ENCODE measurements at places on chromosomes 1 and 21.

DNA sequence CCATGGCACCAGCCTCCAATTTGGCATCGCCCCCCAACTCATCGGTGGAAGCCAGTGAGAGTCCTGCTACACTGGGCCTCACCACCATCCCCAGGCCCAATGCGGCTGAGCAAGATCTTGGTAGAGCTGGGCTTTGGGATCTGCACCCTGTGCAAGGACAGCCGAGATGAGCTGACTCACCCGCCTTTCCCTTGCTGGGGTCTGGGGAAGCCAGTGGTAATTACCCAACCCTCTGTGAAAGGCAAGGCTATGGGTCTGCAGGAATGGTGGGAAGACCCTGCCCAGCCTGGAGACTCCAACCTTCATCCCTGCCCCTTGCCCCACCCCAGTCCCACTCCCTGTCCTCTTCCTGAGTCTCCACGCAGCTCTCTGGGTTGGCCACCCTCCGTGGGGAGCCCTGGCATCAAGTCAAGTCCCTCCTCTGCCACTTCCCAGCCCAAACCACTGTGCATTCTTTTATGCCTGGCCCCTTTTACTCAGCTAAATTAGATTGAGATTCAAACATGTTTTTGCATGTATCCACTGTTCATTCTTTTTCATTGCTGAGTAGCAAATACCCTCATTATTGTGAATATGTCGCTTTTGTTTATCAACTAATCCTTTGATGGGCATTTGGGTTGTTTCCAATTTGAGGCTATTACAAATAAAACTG, 8.8 kb downstream of the SMCP start:
- DNase-seq, result no peak

DNA sequence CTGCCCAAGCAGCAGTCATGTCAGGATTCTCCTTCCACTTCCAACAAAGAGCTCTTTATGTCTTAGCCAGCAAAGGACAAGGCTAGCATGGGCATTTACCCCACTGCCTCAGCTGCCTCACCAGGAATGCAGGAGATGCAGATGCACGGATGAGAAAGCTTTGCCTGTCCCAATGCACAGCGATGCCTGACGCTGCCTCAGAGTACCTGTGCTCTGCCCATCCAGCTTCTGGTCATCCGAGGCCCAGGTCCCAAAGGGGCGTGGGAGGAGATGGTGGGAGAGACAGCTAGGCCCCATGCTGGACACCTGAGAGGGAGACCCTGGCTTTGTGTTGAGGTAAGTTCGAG, 59.0 kb downstream of the IRF2BP2 start:
- no peak for DNase-seq

DNA sequence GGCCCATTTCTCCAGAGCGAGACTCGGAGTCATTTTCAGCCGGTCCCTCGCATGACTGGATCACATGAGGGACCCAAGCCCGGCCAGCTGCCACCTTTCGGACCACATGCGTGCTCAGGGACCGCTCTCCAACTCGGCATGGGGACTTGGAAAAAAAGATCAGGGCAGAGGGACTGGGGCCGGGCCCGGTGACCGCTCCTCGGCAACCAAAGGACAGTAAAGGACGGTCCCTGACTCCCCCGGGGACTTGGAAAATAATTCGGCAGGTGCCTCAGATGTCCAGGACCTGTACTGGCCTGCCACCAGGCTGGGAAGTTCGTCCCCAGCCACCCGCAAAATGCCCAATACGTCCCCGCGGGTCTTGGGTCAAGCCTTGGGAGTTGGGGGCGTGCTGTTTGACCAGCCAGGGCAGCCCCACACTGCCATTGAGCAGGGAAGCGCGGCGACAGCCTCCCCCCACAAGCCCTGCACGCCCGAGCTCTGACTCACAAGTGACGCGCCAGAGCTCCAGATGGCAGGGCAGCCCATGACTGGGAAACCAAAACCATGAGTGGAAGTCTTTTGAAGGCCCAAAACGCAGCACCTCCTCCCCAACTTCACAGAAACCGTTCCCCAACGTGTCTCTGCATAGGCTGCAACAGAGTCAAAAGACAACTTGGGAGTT, 134.5 kb downstream of the LIPI start:
- DNase-seq, result no peak

- DNase-seq, result no peak
Observed at GRCh38 chr1:31592132-31592531, 15.8 kb downstream of the TINAGL1 start.

Data from fibroblast of mammary gland (primary cell).